ENCODE measurements at places on chromosomes 6 and 20.

GRCh38 chr6:95815389-95816056, 200.3 kb upstream of the FUT9 start:
- DNase-seq: no peak

DNA sequence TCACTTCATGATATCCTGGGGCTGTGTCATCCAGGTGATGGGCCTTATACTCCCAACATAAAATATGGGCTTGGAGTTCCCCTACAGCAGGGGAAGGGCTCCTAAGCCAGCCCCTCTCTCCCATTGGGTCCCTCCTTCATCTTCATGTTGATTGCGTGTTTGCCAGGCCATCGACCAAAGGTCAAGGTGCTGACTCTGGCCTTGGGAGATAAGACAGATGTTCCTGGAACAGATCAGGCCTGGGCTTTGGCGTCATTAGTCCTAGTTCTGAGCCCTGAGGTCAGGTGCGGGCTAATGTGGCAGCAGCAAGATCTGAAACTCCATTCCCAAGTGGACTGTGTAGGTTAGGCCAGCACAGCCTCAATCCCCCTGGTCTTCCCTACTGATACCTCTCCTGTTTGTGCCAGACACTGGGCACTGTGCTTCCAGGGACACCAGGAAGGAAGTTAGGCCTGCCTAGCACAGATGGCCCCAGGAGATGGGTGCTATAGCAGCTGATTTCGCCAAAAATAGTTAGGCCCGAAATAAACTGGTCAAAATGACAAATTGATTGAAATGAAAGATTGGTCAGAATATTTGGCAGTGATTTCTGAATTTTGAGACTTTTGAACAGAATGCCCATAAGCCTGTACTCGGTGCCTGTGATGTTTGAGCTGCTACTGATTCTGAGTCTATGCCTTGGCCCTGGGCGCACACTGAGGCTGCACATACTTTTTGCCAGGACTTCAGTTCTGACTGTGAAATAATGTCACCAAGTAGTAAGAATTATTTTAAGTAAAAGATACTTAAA, 28.8 kb downstream of the EPB41L1 start:
- DNase-seq: no peak

- DNase-seq: no peak
Measured at GRCh38 chr6:158468666-158469065, 91.2 kb upstream of the TMEM181 start.

GRCh38 chr6:43377710-43378229, 8.3 kb upstream of the ZNF318 start:
- no peak for DNase-seq

DNA sequence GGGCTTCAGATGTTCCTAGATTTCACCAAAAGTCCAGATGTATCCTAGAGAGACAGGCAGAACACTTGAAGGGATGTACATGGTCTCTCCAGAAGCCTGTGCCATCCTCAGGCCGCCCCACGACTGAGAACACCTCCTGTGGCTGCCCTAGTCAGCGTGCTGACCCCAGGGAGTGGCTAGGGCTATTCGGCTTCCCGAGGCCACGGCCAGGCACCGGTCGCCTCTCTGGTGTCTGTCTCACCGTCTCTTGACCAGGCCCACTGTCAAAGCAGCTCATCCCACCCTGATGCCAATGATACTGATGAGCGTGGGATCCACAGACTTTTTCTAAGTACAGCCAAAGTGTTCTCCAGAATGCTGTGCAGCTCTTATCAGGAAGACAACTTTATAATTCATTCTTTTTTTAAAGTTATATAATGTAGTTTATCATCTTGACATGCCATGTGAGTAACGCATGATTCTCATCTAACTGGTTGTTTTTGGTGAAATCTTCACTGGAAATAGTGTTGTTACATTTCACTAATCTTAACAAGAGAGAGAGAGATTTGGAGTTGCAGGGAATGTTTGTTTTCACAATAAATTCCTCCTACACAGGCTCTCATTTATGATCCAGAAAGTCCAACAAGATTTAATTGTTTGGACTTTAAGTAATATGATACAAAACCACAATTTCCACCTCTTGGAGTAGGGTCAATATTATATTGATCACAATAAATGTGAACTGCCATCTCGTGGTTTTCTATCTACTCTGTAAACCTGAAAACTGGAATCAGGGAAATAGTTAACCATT, 41.7 kb upstream of the KLHL31 start:
- DNase-seq: no peak

DNA sequence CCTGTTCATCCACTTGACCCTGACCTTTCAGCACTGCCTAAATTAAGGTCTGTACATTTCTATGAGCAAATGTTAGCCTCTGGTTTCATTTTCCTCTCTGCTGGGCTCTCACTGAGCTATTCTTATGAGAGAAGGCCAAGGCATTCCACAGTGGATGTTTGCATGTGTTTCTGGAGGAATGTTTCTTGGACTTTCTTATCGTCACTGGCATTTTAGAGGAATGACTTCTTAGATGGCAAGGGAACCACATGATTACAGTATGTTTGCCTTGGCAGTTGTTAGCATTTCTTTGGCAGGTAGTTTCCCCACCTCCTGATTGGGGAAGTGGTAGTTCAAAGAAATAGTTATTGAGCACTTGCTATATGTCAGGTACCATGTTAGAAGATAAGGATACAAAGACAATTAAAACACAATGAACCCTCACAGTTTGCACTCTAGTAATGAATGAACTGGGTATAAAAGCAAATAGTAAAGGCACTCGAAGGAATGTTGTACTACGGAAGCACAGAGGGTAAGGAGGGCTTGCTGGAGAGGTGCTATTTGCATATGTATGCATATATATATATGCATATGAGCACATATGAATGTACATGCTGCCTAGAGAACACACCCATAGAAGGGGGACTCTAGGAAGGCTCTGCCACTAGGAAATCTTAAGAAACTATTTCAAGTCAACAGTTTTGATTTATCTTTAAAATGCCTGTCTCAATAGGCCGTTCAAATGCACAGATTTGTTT, 307.4 kb downstream of the EYA4 start:
- no peak for DNase-seq

DNA sequence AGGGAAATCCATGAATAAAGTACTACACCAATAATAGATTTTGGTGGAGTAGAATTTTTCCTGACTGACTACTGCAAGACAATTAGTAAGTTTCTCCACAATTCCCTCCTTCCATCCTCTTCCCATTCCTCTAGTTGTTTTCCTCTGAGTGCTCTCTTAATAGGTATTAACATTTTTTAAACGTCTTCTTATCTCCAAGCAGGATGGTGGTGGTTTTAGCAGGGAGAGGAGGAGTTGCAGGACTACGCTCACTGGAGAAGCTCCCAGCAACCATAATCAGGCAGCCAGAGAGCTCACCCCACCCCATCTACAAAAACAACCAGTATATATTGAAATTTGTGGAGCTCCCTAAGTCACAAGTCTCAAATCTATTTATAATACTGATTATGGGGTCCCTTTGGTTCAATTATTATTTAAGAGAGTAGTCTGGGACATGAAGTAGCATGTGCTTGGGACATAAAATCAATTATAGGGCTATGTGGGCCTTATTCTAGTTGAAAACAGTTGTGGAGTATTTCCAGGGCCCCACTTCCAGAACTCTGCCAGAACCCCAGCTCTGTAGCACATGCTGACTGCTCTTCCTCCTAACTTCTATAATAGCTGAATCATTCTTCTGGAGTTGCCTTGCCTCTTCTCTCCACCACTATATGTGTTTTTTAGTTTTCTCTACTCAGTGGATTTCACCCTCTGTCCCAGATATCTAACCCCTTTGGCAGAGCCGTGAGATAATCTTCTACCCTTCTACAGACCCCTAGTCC, 49.8 kb downstream of the MYB start:
- no peak for DNase-seq

- no peak for DNase-seq
Measured at GRCh38 chr6:71478834-71479541, 190.4 kb downstream of the OGFRL1 start.

GRCh38 chr20:49646528-49646927, 67.2 kb downstream of the B4GALT5 start:
- DNase-seq: no peak

- DNase-seq: no peak
Measured at GRCh38 chr6:89954721-89955148, 60.5 kb downstream of the GJA10 start.

DNA sequence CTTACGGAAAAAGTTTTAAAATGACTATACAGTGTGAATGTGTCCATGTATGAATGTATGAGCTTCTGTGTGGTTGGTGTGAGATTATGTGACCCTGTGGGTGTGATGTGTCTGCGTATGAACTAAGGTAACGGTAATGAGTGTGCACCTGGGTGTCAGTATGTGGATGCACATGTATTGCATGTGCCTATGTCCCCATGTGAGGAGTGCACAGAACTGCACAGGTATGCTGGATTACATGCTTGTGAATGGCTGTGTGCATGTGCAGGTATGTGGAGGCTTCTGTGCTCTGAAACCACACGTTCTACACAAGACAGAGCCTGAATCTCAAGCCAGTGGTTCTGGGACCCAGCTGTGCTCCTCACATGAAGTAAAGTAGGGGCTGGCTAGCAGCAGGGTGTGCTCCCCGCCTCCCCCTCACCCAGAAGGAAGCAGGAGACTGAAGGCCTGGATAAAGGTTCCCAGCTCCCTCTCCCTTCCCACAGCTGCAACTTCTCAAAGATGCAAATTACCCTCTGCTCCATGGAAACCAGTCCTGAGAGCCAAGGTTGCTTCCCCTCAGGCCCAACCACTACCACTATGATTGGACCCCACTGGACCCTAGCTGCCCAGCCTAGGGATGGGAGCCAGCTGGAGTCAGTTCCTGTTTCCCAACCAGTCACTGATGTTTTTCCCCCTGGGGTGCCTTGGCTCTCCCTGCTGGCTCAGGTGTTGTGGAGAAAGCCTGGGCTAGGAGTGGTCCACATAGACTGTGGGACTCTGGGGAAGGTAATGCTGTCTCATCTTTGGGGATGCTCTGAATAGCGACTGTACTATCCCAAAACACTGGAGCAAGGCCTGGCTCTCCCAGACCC, 24.8 kb upstream of the SPDEF start:
- no peak for DNase-seq

GRCh38 chr6:62528894-62529526, 243.0 kb upstream of the KHDRBS2 start:
- DNase-seq: no peak

- no peak for DNase-seq
Measured at GRCh38 chr6:148711833-148712654, 34.8 kb upstream of the UST start.

- DNase-seq: no peak
Measured at GRCh38 chr20:57104651-57105204, 161.7 kb downstream of the BMP7 start.

DNA sequence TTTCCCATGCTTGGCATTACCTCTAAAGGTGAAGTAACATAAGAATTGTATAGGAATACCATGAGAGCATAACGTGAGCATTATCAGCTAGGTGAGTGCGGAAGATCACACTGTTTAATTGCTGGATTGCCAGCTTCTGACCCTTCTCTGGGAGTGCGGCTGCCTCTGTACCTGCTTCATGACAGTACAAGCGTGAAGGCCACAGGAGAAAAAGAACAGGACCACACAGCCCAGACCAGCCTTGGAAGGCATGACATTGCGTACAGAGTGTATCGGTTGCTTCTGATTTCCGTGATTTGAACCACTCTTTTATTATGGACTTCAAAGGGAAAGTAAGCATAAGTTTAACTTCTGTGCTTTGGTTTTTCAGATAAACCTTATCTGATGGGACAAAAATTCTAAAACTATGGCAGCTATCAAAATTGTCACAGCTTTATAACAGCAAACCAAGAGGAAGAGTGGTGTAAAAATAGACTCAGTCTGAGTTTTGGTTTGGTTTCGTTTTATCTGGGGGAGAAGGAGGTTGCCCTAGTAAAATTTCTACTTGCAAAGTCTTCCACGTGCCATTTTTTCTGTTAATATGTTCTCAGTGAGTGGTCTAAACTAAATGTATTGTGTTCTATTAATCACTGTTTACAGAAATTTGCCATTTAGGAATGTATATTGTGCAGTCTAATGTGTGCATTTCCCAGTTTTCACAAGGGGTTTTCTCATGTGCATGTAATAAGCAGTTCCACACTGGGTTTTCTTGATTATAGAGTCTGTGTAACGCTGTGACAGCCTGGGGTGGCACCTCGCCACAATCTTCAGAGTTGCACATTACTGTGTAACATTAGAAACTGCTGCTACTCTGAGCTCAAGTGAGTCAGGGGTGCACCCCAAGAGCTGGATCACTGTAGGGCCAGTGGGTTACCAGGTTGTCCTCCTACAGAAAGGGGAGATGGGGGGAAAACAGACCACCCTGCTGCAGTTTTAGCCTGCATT, 97.3 kb downstream of the RPP40 start:
- DNase-seq: no peak

- no peak for DNase-seq
Measured at GRCh38 chr6:13447949-13448724, 39.3 kb downstream of the GFOD1 start.

DNA sequence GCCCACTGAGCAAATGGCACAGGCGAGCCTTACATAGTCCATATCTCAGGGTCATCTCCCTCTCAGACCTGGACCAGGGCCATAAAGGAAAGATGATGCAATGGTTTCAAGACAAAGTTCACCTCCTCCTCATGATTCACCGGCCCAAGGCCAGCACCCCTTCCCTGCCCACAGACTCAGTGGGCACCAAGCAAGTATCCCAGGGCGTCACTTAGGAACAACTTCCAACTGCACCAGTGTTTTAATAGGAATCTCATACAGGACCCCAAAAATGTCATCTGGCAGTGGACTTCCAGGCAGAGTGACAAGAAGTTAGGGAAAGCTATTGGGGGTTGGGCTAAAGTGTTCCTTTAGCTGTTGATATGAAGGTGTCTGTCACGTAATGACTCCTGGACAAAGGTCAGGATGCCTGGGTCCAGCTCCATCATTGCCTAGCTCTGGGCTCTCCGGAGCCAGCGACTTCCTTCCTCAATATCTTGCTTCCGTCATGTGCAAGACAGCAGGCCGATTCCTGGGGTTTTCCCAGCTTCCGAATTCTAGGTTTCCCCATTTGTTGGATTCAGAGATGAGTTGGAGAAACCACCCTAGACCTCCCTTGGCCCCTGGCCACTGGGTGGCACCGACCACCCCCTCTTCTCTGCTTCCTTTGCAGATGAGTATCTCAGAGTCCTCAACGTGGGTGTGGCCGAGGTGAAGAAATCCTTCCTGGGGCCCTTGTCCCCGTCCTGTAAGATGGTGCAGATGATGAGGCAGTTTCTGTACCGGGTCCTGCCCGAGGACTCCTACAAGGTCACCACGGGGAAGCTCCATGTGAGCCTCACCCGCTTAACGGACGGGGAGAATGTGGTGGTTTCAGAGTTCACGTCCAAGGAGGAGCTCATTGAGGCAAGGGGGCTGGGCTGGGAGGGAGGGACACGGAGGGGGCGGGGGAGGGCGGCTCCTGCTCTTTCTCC, 21.1 kb downstream of the PNPLA1 start:
- no peak for DNase-seq

DNA sequence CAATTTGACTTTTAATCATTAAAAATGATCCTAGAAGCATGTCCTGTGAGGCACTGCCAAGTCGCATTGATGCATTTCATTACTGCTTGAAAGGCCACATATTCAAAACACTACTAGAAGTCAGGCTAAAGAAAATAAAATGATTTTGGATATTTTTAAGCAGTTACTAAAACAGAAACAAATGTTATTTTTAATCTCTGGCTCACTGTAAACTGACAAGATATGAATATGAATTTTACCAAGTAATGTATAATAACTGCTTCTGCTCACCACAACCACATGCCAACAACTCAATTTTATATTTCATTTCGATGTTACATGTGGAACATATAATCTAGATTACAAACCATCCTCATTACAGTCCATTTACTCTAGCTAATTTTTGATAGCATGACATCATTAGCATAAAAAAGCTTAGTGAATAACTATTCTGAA, 90.6 kb downstream of the ATXN1 start:
- DNase-seq: no peak

- DNase-seq: no peak
Measured at GRCh38 chr20:33337531-33338165, 54.6 kb downstream of the BPIFB1 start.

Measured in stimulated activated CD8-positive, alpha-beta memory T cell treated with anti-CD3 and anti-CD28 coated beads, Interleukin-12 subunit alpha, Interleukin-12 subunit beta, amount 100 ng/mL, for 4 hours (primary cell).